ENCODE measurements at places on chromosomes 3 and 15.

DNA sequence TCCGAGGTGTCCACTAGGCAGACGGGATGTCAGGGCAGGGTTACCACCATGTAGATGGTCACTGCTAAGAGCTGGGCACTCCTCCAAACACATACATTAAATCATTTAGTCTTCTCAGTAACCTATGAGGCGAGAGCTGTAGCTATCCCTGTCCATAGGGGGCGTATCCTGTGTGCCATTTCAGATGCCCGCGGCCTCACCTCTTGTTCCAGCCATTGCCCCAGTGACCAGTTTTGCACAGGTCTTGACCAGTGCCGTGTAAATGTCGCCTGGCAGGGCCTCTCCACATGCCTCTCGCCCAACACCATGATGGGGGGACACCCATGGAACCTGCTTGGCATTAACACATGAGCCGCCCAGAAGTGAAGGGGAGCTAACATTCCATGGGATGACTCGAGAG, 20.8 kb upstream of the SRP14 start:
- no peak for DNase-seq

DNA sequence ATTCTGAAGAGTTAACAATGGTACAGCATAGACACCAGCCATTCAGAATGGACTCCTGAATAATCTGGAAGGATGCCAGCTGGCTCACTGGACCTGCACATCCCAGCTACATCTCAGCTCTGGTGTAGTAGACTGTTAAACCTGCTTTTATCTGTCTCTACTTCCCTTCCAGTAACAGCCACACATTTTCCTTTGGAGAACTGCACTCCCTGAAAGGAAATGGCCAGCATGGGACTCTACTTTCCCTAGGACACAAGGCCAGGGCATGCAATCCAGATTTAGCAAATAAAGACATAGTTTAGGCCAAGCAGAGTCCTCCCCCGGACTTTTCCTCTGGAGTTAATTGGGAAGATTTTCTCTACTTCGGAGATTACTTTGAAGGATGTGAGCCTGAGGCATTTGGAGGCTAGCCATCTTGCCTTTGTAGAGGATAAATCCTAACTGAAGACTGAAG, 82.7 kb upstream of the TCF12 start:
- DNase-seq, result no peak

DNA sequence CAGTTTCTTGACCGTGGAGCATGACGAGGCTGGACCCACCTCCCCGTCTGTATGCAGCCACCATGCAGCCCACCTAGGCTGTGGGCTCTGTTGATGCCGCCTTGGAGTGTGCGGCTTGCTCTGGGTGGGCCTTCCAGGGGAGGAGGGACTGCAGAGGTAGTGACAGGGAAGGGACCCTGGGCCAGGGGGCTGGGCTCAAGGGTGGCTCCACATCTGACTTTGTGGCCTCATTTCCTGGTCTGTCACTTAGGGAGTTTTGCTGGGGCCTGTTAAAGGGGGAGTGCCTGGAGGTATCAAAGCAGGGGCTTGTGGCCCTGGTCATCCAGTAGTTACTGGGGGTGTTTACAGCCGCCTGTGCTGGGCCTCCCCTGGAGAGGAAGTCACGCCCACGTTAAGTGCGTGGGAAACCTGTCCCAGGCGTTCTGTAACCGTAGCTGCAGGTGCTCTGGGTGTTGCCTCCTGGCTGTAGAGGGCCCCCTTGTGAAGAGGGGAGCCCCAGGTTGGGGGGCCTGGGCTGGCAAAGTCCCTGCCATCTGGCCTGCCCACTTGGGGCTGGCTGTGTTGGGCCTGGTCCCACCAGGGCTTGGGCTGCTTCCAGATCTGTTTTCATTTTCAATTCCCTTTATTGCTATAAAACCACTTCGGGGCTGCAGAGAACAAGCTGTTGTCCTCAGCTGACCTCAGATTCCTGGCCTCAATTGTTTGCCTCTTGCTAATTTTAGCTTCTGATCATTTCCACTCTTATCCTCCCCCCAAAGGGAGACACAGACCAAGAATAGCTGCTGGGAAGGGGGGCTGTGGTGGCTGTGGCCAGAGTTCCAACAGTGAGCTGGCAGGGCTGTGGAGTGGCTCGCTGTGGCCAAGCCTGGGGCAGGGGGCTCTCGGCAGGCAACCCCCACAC, 26.5 kb downstream of the KLF13 start:
- no peak for DNase-seq

GRCh38 chr15:59553879-59554735, 57.5 kb upstream of the GCNT3 start:
- no peak for DNase-seq

DNA sequence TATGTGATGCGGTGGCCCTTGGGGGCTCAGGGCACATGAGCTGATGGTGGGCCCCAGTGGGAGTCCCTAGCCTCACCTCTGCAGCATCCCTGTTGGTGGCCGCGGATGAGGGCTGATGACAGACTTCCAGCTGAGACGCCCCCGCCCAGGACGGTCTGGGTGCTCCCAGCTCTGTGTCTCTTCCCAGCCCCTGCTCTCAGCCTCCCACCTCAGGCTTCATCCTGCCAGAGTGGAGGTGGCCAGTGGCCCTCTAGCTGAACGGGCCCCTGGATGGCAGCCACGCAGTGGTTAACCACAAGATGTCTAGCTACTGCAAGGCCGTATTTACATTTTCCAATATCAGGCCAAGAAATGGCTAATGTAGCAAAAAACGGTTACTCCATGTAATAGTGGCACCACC, 205.3 kb upstream of the LINGO1 start:
- no peak for DNase-seq

DNA sequence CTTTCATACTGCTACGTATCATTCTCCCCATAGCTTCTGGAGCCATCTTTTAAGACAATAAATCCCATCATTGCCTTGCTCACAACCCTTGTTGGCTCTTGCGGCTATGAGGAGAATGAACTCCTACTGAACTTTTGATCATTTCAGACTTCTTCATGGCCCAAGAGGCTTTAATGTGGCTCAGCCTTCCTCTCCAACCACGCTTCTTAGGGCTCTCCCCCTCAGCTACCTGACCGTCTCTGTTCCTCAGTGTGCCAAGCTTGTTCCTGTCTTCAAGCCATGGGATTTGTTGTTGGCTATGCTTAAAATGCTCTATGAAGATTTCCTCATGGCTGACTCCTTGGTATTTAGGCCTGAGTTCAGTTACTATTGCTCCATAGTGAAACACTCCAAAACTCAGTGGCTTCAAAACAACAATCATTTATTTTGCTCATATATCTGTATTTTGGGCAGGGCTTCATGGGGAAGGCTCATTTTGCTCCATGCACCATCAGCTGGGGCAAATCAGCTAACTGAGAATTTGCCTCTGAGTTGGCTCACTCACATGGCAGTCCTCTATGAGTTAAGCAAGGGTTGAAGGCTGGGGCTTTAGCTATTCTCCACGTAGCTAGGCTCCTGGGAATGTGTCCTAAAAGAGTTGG, 47.5 kb downstream of the FOXL2 start:
- DNase-seq, result no peak

Data from left renal pelvis (tissue), 4 donors.